ENCODE measurements at places on chromosomes 6 and 20.

DNA sequence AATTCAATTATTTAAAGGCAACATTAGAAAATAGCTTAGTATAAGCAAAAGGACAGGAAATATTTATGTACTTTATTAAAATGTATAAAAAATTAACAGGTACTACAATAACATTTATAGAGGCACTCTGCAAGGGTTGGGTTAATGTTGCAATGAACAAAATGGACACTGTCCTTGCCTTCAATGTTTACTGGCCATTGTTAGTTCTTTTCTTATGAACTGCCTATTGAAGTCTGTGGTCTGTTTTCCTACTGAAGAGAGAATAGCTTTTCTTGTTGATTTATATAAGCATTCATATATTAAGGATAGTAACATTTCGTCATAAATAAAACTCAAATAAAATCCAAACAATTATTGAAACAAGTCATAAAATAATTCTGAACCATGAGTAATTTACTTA is 135.3 kb upstream of the BEND6 start:
- no peak for DNase-seq

DNA sequence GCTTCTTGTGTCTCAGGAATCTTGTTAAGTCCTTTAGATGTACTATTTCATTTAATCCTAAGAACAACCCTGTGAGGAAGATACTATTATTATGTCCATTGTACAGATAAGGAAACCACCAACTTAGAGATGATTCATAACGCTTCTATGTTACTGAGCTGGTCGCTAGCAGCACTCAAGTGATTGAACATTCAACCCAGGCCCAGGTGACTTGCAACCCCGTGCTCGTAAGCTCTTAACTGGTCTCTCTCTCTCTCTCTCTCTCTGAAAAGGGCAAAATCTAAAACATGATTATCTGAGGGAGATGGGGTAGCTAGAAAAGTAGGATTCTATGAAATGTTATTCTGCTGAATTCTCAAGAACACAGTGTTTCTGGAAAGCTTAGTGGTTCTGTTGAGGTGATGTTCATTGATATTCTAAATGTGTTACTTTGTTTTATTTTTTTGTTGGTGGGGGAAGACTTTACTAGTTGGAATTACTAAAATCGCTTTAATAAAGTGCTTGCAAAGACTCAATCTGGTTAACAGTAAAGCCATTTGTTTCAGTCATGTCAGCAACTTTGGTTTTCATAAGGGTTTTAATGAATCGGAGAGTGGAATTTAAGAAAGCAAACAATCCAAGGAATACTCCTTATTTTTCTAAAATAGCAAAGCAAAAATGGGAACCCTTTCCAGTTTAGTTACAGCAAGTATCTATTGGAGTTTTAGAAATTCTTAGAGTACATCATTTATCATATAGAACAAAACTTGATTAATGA is 265.0 kb upstream of the TAB2 start:
- no peak for DNase-seq

GRCh38 chr6:64014595-64014994 is 379.0 kb downstream of the PHF3 start:
- no peak for DNase-seq

- DNase-seq = no peak
These were observed 937 bp downstream of the SPACA1 start for GRCh38 chr6:88048578-88048977.

- DNase-seq = no peak
These were observed 42.8 kb downstream of the C6orf118 start for GRCh38 chr6:165266621-165267020.

DNA sequence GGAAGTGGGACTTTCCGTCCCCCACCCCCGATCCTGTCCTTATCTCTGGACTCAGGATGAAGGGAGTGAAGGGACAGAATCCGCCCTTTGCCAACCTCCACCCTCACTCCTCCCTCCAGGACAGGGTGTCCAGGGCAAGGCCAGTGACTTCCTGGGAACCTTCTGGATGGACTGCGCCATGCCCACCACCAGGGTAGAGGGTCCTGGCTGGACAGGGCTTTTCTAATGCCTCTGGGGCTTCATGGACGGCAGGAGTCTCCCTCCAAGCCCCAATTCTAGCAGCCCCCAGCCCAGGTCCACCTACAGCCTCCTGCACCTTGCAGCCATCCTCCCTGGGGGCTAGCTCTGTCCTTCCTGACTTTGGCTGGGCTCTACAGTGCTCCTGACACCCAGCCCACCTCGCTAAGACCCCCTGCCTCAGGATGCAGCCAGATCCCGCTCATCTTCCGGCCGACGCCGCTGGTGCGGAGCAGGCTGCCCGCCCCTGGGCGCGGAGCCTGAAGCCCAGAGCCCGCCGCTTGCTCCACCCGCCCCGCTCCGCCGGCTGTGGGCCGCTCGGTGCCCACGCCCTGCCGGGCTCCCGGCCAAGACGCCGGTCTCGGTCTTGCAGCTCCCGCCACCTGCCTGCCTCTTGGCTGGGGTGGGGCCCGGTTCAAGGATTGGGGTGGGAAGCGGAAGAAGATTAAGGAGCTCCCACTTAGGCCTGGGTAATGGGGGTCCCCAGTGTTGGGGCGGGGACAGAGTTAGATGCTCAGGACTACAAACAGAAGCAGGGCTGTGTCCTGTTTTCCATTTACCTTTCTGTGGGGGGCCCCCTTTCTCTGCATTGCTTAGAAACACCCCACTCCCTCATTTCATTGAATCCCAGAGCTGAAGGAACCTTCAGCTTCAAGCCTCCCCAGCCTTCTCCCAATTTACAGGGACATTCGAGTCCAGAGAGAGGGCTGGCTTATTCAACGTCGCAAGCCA is 72.8 kb downstream of the MDGA1 start:
- no peak for DNase-seq

DNA sequence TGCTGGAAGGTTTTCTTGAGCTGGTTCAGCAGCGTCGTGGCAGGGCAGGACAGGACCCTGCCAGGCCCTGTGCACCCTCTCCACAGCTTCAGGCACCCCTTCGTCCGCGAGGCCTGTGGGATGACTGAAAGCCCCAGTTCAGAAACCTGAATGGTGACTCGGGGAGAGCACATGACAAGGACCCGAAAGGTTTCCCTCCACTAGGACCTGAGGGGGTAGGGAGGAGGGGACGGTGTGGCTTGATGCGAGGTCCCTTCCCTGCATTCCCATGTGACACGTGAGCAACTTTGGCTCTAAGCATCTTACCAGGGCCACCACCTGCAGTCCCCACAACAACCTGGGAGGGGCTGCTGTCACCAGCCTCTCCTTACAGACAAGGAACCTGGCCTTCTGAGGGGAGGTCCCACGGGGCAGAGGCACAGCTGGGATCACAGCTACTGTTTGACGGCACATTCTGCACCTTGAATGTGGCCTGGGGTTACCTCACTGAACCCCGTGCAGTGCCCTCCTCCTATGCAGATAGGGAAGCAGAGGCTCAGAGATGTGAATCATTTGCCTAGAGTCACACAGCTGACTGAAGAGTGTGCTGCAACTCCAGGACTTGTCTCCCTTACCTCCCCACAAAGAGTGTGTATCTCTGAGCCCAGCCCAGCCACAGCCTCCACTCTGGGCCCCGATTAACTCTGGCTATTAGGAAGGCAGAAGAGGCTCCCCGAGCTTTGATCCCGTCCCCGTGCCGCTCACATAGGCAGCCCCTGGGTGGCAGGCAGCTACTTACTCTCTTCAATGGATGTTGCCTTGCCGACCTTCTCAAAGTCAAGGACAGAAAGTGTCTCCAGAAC is 84.6 kb downstream of the PTPN1 start:
- DNase-seq = no peak

DNA sequence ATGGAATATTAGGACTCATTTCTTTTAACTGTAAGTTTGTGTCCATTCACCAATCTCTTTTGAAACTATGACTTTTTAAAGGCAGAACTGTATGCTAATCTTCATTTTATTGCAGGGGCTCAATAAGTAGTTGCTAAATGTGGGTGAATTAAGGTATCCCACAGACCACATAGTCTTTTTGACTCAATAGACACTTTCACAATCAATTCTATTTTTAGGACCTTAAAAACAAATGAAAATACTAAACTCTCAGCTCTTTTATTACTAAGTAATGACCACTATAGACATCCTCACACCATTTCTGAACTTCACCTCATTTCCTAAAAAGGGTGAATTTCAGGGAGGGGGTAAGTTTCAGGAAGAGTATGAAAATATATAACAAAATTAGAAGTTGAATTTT is 106.8 kb upstream of the BEND6 start:
- no peak for DNase-seq

DNA sequence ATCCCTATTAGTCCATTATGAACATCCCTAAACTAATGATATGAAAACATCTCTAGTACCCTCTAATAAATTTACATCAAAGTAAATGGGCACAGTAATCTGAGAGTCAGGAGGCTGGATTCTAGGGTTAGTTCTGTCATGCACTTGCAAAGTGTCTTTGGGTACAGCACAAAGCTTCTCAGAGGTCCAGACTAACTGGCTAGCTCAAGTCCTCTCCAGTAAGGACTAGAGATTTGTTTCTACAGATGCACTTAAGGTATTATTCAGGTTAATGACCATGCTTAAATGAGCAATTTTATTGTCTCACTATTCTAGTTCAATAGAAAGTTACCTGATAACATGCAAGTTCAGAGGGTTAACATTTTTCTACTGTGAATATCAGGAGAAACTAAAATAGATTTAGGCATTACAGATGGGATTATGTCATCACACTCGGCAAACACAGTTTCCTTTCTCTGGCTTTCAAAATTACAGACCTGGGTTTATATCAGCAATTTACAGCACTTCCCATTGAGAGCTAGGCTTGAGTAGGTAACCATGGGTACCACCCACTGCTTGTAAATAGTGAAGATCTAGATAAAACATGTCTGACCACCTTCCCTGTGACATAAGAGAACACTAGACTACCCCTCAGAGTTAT is 402.9 kb upstream of the RUNX2 start:
- no peak for DNase-seq

DNA sequence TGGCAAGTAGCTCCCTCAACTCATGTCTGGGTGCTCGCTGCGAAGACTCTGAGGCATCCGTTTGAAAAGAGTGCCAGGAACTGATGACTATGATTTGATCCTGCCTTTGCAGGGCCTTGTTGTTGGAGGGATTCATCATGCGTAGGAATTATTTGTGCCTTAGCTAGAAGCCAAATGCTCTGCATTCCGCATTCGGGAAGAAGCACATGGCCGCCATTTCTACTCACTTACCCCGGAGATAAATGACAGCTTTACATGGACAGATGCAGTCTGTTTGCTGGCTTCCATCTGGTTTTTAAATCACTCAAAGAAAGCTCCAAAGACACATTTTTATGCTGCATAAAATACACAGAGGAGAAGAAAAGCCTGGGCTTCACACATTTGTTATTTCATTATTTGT is 363.3 kb upstream of the CDH4 start:
- no peak for DNase-seq

GRCh38 chr6:27049863-27050781 is 197.4 kb upstream of the PRSS16 start:
- no peak for DNase-seq

DNA sequence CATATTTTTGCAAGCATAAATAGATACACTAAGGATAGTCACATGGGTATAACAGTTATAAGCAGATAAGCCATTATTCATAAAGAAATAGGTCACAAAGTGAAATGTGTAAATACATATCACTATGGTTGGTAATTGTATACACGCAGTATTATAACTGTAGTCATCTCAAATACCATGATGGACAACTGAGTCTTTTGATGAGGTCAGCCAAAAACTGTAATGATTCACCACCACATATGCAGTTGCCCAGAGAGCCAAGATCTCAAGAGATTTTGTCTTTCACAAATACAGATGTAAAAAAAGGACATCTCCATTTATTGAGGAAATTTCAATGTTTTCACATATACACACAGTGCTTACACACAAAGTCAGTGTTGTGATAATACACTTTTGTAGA is 28.3 kb downstream of the ZNF292 start:
- peak; percentile 2 for DNase-seq

DNA sequence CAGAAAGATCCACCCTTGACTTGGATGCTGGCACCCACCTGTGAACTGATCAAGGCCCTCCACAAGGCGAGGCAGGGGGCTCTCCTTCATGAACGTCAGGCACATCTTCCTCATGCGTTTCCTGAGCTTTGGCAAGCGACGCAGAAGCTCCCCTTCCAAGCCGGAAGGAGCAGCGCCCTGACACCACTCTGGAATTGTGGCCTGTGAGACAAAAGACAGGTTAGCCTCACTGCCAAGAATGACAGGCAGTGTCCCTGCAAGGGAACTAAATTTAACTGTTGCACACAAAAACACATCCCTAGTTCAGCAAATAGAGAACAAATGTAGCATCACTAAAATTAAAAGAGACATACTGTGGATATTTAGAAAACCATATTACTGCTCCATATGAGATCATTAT is 42.0 kb upstream of the LYRM2 start:
- DNase-seq = no peak

DNA sequence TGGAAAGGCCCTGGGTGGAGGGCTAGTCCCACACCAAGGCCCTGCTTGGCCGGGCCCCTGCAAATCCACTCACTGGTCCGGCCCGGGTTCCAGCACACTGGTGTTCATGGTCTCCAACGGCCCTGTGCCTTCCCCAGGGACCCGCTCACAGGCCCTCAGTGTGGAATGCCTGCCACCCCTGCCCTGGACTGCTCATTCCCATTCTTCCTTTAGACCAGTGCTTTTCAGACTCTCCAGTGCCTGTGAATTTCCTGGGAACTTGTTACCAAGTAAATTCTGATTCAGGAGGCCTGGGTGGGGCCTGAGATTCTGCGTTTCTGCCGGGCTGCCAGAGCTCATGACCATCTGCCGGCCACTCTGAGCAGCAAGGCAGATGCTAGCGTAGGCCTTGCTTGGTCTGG is 5.7 kb upstream of the PXDC1 start:
- no peak for DNase-seq

- peak; percentile 81 for DNase-seq
These were observed 341.2 kb downstream of the CD83 start for GRCh38 chr6:14458669-14459266.

GRCh38 chr20:41314386-41314785 is 3.1 kb downstream of the ZHX3 start:
- DNase-seq = no peak

GRCh38 chr6:46201702-46202101 is 30.9 kb upstream of the ENPP5 start:
- DNase-seq = no peak

- DNase-seq = no peak
These were observed 12.7 kb upstream of the ME1 start for GRCh38 chr6:83443516-83443915.

DNA sequence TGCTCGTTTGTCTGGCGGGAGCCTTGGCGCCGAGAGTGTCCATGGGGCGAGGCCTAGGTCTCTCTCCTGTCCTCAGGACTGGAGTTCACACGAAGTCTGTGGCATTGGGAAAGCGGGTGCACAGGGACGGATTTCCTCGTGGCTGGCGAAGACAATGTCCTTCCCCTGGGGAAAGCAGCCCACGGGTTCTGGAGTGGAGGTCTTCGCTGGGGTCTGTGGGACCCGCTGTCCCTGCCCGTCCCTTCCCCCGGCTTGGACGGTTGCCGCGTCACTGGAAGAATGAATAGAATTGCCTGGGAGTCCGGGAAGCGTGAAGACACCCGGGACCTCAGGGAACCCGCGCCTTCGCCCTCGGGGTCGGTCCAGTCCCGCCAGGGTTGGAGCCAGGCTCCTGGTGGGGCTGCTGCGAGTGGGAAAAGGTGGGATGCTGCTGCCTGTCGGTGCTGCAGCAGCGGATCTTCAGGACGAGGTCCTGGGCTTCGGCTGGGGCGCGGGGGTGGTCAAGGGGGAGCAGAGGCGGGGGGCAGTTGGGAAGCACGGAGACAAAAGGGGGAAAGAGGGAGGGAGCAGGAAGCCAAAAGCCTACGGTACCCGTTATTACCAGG is 441.8 kb upstream of the DEFB115 start:
- DNase-seq = no peak
